ENCODE measurements at places on chromosomes 3 and 15. TPM values are rescaled to one million over a fixed set of nuclear protein-coding genes. Genes with fewer than 3 reads are reported as not detected.
A peak's percentile ranks its signal among the peaks of the same experiment; 100 is the strongest.

- H3K4me1 ChIP-seq = no peaks in the 10 kb centered on the region
- no peaks in the 10 kb centered on the region for H3K36me3 ChIP-seq
- DNase-seq = no peak
- H3K4me3 ChIP-seq = no peak overlapping the region
Observed at GRCh38 chr3:13041113-13041776, 32.0 kb downstream of the IQSEC1 start.

GRCh38 chr3:149239357-149239936, 17.8 kb upstream of the CP start:
- H3K4me1 ChIP-seq = peaks cover 22% of the 10 kb centered on the region
- DNase-seq = no peak
- H3K27ac ChIP-seq = no peak overlapping the region
- H3K4me3 ChIP-seq = no peak overlapping the region

Gene THRB
- 6.9 TPM for total RNA-seq

- H3K27me3 ChIP-seq = no peaks in the 10 kb centered on the region
- H3K27ac ChIP-seq = peak overlapping the region; percentile 74
- no peaks in the 10 kb centered on the region for H3K36me3 ChIP-seq
Observed at GRCh38 chr15:89130201-89130600, 41.9 kb downstream of the ABHD2 start.

Gene PLSCR2
- not detected for total RNA-seq

DNA sequence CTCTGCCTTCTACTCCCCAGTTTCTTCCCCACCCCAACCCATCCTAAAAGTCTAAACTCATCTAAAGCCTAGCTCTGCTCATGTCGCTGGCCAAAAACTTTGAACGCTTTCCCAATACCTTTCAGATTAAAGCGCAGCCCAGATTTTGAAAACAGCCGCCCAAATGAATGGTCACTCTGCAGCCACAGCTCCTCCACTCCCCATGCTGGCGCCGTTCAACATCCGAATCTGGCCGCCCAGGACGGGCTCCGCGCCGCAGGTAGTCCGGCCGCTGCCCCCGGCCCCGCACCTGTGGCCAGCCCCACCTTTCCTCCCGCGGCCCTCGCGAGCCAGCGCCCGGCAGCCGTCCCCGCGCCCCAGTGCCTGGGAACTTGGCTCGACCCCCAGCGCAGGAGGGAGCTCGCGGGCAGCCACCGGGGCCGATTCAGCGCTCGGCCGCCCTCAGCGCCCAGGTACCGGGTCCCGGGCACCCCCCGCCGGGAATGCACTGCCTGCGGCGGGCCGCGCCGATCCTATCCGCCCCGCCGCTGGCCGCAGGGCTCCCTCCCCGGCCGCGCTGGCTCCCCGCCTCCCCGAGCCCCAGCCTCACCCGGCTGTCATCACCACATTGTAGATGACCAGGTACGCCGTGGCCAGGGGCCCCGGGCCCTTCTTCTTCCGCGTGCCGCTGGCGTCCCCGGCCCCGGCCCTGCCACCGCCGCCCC, 417 bp downstream of the HACD2 start:
- no peaks in the 10 kb centered on the region for H3K27me3 ChIP-seq
- H3K36me3 ChIP-seq = peaks cover 2% of the 10 kb centered on the region
- H3K4me1 ChIP-seq = peaks cover 28% of the 10 kb centered on the region
- peak overlapping the region; percentile 90 for H3K27ac ChIP-seq

DNA sequence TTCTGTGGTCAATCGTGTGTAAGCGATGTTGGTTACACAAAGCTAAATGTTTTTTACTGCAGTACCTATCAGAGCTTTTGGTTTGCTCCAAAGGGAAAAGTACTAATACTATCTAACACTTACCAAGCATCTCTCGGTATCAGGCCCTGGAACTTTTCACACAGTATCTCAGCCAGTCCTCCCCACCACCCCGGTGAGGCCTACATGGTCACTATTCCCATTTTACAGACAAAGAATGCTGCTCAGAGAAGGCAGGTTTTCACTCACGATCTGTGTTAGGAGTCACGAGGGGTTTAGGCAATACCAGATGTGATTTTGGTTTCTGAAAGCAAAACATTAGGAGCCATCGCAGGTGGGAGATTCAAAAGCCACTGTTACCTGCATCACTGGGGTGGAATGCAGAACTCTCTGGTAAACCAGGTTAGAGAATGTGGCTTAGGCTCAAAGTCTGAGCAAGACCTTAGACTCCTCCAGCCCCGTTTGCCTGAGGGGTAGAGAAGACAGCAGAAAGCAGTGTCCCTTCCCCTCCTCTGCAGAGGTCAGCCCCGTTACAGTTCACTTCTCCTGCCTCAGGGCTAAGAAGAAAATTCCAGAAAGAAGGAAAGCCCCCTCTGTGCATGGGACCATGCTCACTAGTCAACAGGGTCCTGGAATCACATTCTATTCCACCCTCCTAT, 57.2 kb downstream of the XXYLT1 start:
- H3K27ac ChIP-seq = no peak overlapping the region
- H3K4me3 ChIP-seq = no peak overlapping the region
- no peak for DNase-seq

Gene SCAP
- total RNA-seq = 122 TPM

GRCh38 chr3:52439426-52440248, 5.3 kb downstream of the SEMA3G start:
- no peaks in the 10 kb centered on the region for H3K36me3 ChIP-seq
- H3K4me1 ChIP-seq = peaks cover under 1% of the 10 kb centered on the region
- no peaks in the 10 kb centered on the region for H3K27me3 ChIP-seq
- H3K27ac ChIP-seq = no peak overlapping the region

GRCh38 chr3:121592856-121593702, at the start of gene FBXO40:
FBXO40 (plus strand) TSS chr3:121593379; CDS start chr3:121620576, 27,197 bp downstream.
- peak; percentile 44 for DNase-seq
- no peak within 1 kb of the TSS for H3K27ac ChIP-seq
- H3K4me1 ChIP-seq = no peaks in the 10 kb centered on the region

DNA sequence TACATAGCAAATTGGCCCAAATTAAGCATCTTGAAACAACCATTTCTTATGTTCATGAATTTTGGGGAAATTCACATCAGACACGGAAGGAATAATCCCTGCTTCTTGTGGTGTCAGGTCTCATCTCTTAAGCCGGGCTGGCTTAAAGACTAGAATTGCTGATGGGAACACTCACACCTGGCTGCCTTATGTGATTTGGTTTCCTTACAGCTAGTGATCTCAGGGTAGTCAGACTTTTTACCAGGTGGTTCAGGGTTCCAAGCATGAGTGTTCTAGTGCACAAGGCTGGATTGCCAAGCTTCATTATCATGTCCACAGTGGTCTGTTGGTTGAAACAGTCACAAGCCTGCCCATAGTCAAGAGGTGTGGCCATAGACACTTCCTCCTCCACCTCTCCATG, 20.3 kb upstream of the CCNL1 start:
- no peak overlapping the region for H3K4me3 ChIP-seq
- peak overlapping the region; percentile 29 for H3K27ac ChIP-seq
- no peaks in the 10 kb centered on the region for H3K36me3 ChIP-seq
- H3K27me3 ChIP-seq = no peaks in the 10 kb centered on the region

Gene GP5
- total RNA-seq = not detected

GRCh38 chr15:99618941-99619411, 53.2 kb downstream of the MEF2A start:
- DNase-seq = no peak
- no peaks in the 10 kb centered on the region for H3K36me3 ChIP-seq
- no peaks in the 10 kb centered on the region for H3K27me3 ChIP-seq
- peaks cover 36% of the 10 kb centered on the region for H3K4me1 ChIP-seq
- H3K4me3 ChIP-seq = no peak overlapping the region

Gene GOLGA8T
- total RNA-seq = 0.26 TPM

Gene FBLN2
- 54.7 TPM for total RNA-seq

DNA sequence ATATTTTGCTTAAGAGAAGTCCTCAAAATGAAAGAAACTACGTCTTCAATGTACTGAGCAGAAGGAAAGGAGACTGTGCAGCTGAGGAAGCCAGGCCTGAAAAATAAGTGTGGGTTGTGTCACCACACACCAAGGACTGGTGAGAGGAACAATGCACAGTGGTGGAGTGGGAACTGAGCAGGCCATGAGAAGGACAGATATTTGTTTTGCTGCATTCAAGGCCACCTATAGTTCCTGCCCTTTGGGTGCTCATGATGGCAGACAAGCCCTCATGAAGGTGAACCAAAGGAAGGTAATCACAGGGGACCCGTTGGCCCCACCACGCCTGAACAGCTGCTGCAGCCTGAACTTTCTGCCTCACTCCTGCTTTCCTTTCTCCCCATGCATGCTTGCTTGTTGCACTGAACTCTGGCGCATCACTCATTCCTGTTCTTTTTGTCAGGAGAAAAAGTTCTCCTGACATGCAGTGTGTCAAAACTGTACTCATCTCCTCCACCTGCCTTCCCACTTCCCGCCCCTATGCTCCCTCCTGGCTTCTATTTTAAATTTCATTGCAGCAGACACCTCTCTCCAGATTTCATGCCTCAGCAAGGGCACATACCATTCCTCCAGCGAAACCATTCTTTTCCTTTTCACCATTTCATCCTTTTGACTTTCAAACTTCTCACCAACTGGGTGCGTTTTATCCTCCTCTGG, 2.2 kb upstream of the RNF7 start:
- no peak for DNase-seq
- no peaks in the 10 kb centered on the region for H3K36me3 ChIP-seq
- no peaks in the 10 kb centered on the region for H3K27me3 ChIP-seq
- peaks cover 18% of the 10 kb centered on the region for H3K4me1 ChIP-seq
- no peak overlapping the region for H3K27ac ChIP-seq
- no peak overlapping the region for H3K4me3 ChIP-seq

- H3K4me1 ChIP-seq = no peaks in the 10 kb centered on the region
- DNase-seq = no peak
- no peaks in the 10 kb centered on the region for H3K36me3 ChIP-seq
- no peak overlapping the region for H3K27ac ChIP-seq
- no peaks in the 10 kb centered on the region for H3K27me3 ChIP-seq
Observed at GRCh38 chr15:70328679-70329115, 231.0 kb upstream of the TLE3 start.

DNA sequence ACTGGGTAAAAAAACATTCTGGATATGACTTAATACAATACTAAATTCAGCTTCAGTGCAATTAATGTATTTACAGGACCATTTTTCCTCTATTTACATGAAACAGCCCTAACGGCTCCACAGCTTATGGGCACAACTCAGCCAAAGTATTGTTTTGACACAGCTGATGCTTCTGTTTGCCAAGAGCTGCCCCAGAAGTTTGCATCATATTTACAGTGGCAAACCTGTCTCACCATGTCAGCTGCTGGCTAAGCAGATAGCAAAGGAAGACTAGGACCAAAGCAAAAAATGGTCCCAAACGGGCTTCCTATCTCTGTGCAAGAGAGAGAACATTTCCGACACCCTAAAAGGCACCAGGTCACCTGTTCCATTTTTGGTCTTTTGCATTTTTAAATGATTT, 94.5 kb downstream of the ADAMTS9 start:
- no peak for DNase-seq
- no peak overlapping the region for H3K27ac ChIP-seq
- no peak overlapping the region for H3K4me3 ChIP-seq
- no peaks in the 10 kb centered on the region for H3K4me1 ChIP-seq
- no peaks in the 10 kb centered on the region for H3K27me3 ChIP-seq

GRCh38 chr3:149442851-149443544, 31.5 kb upstream of the TM4SF4 start:
- no peaks in the 10 kb centered on the region for H3K36me3 ChIP-seq
- no peaks in the 10 kb centered on the region for H3K27me3 ChIP-seq
- no peak overlapping the region for H3K4me3 ChIP-seq
- H3K27ac ChIP-seq = peak overlapping the region; percentile 16

DNA sequence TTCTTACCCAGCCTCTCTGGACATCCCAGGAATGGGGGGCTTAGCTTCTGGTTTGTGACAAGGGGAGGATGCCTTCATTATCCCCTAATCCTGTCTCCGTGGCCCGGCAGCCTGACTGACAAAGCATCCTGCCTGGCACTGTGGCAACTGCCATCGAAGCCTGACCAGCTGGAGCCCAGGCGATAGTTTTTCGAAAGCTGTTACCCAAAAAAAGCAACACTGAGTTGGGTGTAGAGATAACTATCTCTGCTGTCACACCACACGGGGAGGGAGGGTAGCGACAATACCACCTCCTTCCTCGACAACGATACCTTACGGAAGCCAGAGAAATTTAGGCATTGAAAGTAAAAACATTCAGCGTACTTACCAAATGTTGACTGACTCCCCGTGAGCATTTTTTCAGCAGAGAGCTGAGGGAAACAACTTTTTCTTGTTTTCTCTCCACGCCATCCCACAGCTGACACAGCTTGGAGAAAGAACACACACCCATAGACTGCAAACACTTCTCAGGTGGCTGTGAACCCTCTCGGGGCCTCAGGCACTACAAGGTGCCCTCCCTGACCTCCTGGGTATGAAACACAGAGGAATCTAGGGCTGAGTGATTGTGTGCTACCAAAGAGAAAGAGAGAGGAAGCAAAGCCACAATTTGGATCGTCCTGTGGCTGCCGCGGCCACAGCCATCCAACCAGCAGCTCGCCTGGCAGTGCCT, 361.9 kb upstream of the ICE2 start:
- no peak overlapping the region for H3K27ac ChIP-seq
- no peak for DNase-seq
- no peaks in the 10 kb centered on the region for H3K36me3 ChIP-seq
- no peaks in the 10 kb centered on the region for H3K27me3 ChIP-seq

DNA sequence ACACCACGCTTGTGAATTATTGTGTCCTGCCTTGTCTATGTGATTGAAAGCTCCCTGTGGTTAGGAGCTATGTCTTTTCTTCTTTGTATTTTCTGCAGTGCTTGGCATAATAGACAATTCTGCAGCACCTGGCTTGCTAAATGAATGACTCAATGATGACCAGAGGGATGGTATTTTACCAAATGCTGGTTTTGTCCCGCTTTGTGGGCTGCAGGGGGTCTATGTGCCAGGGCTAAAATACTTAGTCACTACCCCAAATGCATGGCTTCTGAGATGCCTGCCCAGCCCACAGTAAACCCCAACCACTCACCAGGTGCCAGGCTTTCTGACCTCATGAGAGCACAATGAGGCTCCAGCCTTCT, 50.9 kb downstream of the BOC start:
- H3K36me3 ChIP-seq = no peaks in the 10 kb centered on the region
- no peaks in the 10 kb centered on the region for H3K27me3 ChIP-seq
- DNase-seq = no peak
- H3K4me1 ChIP-seq = peaks cover 26% of the 10 kb centered on the region
- H3K27ac ChIP-seq = no peak overlapping the region

DNA sequence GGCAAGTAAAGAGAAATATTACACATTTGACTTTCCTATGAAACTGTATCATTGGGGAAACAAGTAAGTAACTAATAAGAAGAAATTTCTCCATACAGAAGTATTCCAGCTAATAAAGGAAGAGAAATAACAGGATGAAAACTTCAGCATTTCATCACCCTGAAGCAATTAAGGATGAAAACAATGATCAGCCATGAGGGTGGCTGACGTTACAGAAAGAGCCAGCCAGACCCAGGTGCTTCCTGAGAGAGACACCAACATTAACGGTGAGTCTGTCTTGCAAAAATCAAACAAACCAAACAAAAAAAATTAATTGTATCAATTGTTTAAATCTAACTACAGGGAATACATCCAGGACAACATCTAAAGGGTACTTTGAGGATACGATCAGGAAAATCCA, 190.0 kb downstream of the ARRDC4 start:
- H3K4me1 ChIP-seq = no peaks in the 10 kb centered on the region
- H3K36me3 ChIP-seq = no peaks in the 10 kb centered on the region
- no peaks in the 10 kb centered on the region for H3K27me3 ChIP-seq
- no peak overlapping the region for H3K4me3 ChIP-seq

GRCh38 chr3:21013566-21013965, 737.4 kb downstream of the ZNF385D start:
- no peaks in the 10 kb centered on the region for H3K36me3 ChIP-seq
- H3K27ac ChIP-seq = no peak overlapping the region
- H3K4me3 ChIP-seq = no peak overlapping the region
- H3K4me1 ChIP-seq = no peaks in the 10 kb centered on the region
- H3K27me3 ChIP-seq = no peaks in the 10 kb centered on the region
